ENCODE measurements at places on chromosomes 16 and 17. TPM values are rescaled to one million over a fixed set of nuclear protein-coding genes. Genes with fewer than 3 reads are reported as not detected.

- H3K4me1 ChIP-seq, result no peaks in the 10 kb centered on the region
- no peak for DNase-seq
These were observed 11.5 kb downstream of the ZNF597 start for GRCh38 chr16:3431779-3432219.

DNA sequence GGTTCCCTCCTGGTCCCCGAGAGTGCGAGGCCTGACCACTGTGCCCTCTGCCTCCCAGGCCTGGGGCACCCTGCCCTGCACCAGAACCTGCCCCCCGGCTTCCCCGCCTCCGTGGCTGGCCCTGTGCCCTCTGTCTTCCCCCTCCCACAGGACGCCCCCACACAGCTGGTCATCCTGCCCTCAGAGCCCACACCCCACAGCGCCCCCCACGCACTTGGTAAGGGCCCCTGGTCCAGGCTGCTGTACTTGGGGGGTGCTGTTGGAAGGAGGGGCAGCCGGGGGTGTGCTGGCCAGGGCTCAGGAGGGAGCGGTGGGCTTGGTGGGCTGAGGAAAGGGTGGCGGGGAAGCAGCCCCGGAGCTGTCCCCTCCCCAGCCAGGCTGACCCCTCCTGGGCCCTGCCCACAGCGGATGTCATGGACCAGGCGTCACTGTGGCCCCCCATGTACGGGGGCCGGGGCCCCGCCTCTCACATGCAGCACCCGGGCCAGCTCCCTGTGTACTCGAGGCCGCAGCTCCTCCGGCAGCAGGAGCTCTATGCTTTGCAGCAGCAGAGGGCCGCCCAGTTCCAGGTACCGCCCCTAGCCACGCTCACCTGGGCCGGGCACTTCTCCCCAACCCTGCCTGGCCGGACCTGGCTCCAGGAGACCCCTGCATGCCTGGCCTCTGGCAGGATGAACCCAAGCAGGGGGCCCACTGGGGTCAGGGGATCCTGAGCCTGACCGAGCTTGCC is 49.5 kb downstream of the BAHCC1 start:
- no peaks in the 10 kb centered on the region for H3K4me1 ChIP-seq
- no peaks in the 10 kb centered on the region for H3K36me3 ChIP-seq
- no peak for DNase-seq
- H3K4me3 ChIP-seq, result no peak overlapping the region
- no peak overlapping the region for H3K27ac ChIP-seq

GRCh38 chr16:10181196-10182162 is 749 bp downstream of the GRIN2A start:
- H3K27me3 ChIP-seq, result no peaks in the 10 kb centered on the region
- peak overlapping the region; percentile 29 for H3K4me3 ChIP-seq
- H3K36me3 ChIP-seq, result no peaks in the 10 kb centered on the region
- 0 out of 2 replicates have a peak, but pooled peaks cover 7% of the 10 kb centered on the region for H3K4me1 ChIP-seq

- peak overlapping the region; percentile 56 for H3K27ac ChIP-seq
- no peaks in the 10 kb centered on the region for H3K36me3 ChIP-seq
- no peak for DNase-seq
- peaks cover 15% of the 10 kb centered on the region for H3K4me1 ChIP-seq
- H3K27me3 ChIP-seq, result no peaks in the 10 kb centered on the region
These were observed 191.5 kb downstream of the SEC14L1 start for GRCh38 chr17:77332034-77332971.

ROGDI gene
- total RNA-seq, result 19.0 TPM

SOST gene
- not detected for total RNA-seq

TMEM238L gene
- total RNA-seq, result not detected

CA7 gene
- total RNA-seq, result 0.68 TPM
